ENCODE measurements at places on chromosomes 6 and 20.

DNA sequence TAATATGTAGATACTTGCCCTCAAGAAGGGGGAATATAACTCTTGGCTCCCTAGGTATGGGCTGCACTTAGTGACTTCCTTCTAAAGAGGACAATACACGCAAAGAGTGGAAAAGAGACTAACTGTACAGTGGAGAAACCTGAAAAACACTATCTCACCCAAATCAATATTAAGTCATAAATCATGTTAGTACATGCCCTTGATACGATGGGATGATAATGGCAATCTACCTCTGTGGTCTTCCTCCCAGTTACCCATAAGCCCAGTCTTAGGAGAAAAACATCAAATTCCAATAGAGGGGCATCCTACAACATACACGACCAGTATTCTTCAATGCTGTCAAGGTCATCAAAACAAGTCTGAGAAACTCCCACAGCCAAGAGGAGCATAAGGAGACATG is 1.3 kb downstream of the TRIM26 start:
- H3K4me3 ChIP-seq = peak overlapping the region; percentile 93
- no peaks in the 10 kb centered on the region for H3K27me3 ChIP-seq
- H3K27ac ChIP-seq = no peak overlapping the region
- peaks cover 6% of the 10 kb centered on the region for H3K36me3 ChIP-seq
- H3K4me1 ChIP-seq = peaks cover 19% of the 10 kb centered on the region

DNA sequence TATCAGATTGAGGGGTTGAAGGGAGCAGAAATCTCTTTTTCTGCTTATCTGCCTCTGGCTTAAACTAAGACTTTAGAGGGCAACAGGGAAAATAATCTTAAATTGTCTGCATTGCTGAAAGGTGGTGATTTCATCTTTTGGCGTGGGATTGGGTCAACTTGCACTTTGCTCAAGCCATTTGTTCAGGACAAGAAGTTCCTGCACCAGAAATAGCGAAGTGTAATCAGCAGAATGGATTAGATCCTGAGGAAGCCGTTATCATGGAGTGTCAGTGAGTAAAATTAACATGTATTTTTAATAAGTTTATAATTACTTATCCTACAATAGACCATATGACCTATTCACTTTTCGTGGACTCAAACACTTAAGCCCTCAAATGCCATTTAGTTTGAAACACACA is 249.3 kb downstream of the CD83 start:
- no peaks in the 10 kb centered on the region for H3K27me3 ChIP-seq
- no peaks in the 10 kb centered on the region for H3K36me3 ChIP-seq
- no peaks in the 10 kb centered on the region for H3K4me1 ChIP-seq
- H3K4me3 ChIP-seq = no peak overlapping the region
- no peak overlapping the region for H3K27ac ChIP-seq
- no peak for DNase-seq

DNA sequence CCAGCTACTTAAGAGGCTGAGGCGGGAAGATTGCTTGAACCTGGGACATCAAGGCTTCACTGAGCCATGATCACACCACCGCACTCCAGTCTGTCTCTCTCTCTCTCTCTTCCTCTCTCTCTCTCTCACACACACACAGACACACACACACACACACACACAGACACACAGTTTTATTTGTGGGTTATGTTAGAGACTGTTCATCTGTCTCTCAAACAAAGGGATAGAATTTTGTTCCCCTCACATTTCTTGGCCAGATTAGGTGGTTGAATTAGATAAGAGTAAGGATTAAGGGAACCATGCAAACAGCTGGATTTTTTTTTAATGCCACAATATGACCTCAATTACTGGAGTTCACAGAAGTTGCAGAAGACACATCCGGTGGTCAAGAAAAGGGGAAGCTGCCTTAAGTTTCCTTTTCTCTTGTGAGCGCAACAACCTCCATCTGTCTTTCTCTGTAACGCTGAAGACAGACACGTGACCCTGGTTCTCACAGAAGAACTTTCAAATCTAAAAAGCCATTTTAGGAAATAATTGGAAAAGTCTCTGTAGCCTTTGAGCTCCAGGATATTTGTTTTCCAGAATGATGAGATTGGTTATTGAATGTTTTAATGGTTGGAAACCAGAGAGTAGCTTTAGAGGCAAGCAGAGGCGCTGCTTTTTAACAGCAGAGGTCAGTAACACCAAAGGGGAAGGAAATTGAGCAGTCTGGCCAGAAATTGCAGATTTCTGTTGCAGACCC is 32.9 kb upstream of the LGSN start:
- peaks cover 3% of the 10 kb centered on the region for H3K4me1 ChIP-seq
- no peaks in the 10 kb centered on the region for H3K36me3 ChIP-seq
- H3K4me3 ChIP-seq = no peak overlapping the region
- no peak overlapping the region for H3K27ac ChIP-seq
- no peaks in the 10 kb centered on the region for H3K27me3 ChIP-seq

- no peaks in the 10 kb centered on the region for H3K27me3 ChIP-seq
- no peak overlapping the region for H3K4me3 ChIP-seq
- H3K36me3 ChIP-seq = no peaks in the 10 kb centered on the region
Measured at GRCh38 chr20:59821788-59822187, 111.6 kb downstream of the SYCP2 start.

DNA sequence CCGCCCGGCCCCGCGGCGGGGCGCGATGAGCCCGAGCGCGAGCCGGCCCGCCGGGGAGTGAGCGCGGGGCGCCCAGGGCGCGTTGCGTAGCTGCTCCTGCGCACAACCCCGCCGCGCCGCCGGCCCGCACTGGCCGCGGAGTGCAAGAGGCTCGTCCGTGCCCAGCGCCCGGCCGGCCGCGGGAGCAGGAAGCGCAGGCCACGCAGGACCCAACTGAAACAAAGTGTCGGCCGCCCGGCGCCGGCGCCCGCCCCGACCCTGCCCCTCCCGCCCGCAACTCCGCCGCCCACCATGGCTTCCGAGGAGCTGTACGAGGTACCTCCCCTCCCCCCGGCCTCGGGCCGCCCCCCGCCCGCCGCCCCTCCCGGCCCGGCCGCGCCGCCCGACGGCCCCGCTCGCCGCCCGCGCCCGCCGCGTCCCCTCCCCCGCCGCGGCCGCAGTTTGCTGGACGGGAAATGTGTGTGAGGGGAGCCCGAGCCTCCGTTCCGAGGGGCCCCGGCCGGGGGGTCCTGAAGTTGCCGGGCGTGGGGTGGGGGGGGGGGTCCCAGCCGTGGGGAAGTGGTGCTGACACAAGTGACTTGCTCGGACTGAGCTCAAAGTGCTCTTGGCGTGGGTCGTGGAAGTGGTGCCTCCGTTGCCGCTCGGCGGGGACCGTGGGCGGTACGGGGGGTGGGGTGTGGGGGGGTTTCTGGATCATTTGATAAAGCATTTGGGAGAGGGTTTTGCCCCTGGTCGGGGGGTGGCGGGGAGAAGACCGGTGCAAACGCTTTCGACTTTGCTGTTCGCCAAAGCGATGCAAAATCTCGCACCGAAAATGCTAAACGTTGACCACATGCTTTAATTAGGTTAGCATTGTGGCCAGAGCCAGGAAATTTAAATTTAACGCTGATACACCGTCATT is 539 bp downstream of the CDYL start:
- H3K27ac ChIP-seq = no peak overlapping the region
- H3K4me3 ChIP-seq = peak overlapping the region; percentile 83
- no peaks in the 10 kb centered on the region for H3K27me3 ChIP-seq
- H3K36me3 ChIP-seq = no peaks in the 10 kb centered on the region
- peak; percentile 76 for DNase-seq

- no peak for DNase-seq
- H3K4me1 ChIP-seq = peaks cover 4% of the 10 kb centered on the region
- H3K36me3 ChIP-seq = peaks cover 17% of the 10 kb centered on the region
- no peak overlapping the region for H3K27ac ChIP-seq
Measured at GRCh38 chr6:111673937-111674336, 68.3 kb upstream of the TRAF3IP2 start.

DNA sequence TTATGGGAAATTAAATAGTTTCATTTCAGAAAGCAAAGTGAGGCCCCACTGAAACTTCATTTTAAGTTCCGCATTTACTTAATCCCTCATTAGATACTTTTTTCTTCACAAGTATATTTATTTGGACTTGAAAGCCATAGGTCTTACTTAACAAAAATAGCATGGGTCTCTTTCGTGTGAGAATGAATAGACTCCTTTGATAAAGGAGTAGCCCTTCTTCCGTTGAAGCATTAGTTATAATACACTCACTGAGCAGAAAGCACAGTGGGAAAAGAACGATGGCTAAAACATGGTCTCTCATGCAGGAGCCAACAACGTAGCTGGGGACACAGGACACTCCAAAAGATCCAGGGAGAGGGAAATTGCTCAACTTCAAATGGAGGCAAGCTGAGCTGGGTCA is 130.4 kb downstream of the SLC23A2 start:
- H3K27me3 ChIP-seq = no peaks in the 10 kb centered on the region
- H3K27ac ChIP-seq = no peak overlapping the region
- H3K4me3 ChIP-seq = no peak overlapping the region
- no peak for DNase-seq
- H3K4me1 ChIP-seq = no peaks in the 10 kb centered on the region

All from endodermal cell (in vitro differentiated cells).